GM04503 (cell line): ENCODE measurements at places on chromosomes 5 and 9.
A peak's percentile ranks its signal among the peaks of the same experiment; 100 is the strongest.

- no peak for DNase-seq
These were observed 27.4 kb upstream of the GCNT1 start for GRCh38 chr9:76431601-76432000.

- DNase-seq, result no peak
These were observed 14.4 kb downstream of the PMPCA start for GRCh38 chr9:136424750-136425362.

GRCh38 chr5:73967347-73967746 lies 341.4 kb downstream of the ARHGEF28 start:
- no peak for DNase-seq

DNA sequence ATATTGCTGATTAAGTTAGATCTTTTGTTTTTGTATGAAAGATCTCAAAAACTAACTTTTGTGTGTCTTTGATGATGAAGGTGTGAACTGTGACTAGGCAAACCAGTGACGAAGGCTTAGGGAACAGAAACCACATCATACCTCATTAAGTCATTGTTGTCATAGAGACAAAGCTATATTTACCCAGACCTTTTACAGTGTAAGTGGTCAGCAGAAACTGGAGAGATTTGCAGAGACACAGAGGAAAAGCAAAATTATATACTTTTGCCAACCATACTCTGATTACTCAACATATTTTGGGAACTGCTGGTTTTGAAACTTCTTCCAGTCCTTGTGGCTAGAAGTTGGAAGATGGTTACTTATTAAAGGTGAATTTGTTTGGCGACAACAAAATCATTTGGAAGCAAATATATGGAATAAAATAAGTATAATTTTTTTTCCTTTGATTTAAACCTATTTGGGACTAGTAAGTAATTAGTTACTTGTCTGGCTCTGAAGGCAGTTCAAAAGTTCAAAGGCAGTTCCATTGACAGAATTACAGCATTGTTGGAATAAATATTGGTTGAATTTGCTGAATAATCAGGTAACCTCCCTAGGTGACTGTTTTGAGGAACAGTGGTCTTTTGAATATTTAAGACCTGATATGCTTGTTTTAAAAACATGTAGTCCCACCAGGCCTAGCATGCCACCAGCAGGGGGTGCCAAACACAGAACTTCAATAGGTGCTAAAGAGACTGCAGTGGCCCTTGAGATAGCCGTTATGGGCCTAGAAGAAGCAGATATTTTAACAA lies 103.8 kb downstream of the RPS23 start:
- peak; percentile 52 for DNase-seq

DNA sequence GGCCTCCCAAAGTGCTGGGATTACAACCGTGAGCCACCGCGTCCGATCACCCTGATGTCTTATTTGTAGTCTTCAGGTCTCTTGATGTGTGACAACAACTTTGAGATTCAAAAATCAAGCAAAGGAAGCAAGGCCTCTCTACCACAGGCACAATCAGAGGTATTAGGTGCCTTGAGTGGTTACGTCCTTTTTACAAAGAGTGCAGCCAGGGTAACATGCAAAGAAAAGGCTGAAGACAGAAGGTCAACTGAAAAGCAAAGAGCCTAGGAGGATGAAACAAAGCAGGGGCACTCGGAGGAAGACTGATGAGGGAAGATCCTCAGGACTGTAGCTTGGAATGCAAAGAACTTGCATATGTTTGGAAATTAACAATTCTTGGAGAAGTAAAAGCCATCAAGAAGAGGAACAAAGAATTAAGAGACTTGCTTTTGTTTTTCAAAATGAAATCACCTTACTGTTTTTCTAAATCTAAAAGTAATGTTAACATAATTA lies 362.1 kb downstream of the EBF1 start:
- DNase-seq, result no peak

DNA sequence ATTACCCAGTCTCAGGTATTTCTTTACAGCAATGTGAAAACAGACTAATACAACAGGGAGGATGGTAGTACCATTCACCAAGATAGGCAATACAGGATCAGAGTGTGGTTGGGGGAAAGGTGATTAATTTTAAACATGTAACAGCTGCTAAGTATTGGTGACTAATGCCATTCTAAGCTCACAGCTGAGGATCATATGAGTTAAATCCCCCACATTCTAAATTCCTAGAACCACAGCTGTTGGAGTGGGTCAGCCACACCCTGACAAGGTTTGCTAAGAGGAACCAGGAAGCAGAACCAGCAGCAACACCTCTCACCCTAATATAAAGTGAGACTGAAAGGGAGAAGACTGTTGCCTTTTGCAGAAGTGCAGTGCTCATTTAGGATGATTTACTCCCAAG lies 24.8 kb downstream of the HSPB3 start:
- no peak for DNase-seq

GRCh38 chr9:113436728-113437515 lies 26.4 kb downstream of the C9orf43 start:
- peak; percentile 35 for DNase-seq

GRCh38 chr9:131734165-131734610 lies 5.7 kb downstream of the RAPGEF1 start:
- DNase-seq, result no peak

DNA sequence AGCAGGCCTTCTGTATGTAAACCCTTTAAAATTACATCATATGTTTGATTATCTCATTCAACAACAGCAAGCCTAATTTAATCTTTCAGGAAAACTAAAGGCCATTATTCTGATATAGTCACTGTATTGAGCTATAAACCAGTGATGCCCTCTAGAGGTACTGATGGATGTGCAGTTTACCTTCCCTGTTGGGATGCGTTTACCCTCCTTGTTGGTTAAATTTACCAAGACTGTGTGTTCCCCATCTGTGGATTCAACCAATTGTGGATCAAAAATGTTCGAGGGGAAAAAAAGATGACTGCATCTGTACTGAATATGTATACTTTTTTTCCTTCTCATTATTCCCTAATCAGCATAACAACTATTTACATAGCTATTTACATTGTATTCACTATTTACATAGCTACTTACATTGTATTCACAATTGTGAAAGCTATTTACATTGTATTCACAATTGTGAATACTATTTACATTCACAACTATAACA lies 3.7 kb upstream of the BAAT start:
- DNase-seq, result no peak

- DNase-seq, result no peak
These were observed 113.1 kb downstream of the DNAH5 start for GRCh38 chr5:13831351-13831750.

DNA sequence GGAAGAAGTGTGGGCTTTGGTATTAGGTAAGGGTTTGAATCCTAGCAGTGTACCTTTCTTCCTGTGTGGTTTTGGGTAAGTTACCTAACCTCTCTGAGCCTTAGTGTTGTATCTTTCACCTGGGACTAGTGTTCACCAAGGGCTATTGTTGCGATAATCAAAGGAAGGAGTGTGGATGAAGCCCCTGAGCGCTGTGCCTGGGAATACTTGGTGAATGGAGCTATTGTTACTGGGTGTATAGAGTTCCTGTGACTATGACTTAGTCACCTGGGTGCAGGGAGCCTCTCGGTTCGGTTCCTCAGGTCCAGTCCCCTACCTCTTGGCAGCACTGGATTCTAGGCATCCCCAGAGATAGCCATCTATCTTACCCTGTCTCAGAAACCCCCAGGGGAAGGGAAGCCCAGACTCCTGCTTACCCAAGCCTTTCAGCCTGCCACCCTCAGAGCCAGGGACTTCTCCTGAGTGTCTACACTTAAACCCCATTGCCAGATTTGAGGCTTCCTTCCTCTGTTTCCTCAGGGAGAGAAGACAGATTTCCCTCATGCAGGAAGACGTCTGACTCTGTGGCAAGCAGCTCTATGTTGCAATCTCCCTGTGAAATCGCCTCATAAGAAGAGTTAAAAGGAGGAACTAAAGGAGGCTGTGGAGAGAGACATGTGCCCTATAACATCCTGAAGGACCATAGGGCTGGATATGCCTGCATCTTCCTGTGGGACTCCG lies 181.0 kb upstream of the PITX1 start:
- DNase-seq, result no peak

- DNase-seq, result peak; percentile 50
These were observed 10.4 kb downstream of the STOM start for GRCh38 chr9:121359351-121360294.

- no peak for DNase-seq
These were observed 159.2 kb downstream of the SNCAIP start for GRCh38 chr5:122471031-122471751.

DNA sequence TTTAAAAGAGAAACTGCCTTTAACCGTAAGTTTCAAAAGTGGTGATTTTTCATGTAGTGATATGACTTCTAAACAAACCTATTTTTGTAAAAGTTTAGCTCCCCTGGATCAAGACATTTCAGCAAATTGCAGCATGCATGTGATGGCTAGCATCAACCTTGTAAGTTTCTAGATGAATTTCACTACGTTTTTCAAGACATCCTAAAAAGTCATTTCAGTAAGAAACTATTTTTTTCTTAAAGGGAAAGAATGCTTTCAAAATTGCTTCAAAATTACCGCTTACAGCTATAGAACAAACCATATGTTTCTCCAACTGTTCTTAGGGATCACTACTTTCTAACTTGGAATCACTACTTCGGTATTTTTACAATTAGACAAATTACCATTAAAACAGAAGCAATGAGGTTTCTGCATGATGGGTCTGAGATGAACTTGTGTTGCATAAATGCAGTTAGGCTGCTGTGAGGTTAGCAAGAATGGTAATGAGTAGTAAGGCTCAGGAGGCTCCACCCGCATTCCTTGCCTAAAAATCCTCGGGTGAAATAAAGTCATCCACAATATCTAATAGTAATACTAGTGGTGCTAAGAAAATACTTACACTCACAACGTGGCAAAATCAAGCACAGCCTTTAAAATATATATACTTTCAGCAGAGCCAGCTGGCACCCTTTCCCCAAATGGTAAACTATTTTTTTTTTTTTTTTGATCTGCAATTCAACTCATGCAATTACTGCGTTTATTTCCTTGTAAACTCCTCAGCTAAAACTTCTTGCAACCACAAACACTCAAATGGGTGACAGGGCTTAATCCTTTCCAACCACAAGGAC lies 53.8 kb downstream of the CDC14B start:
- peak; percentile 37 for DNase-seq

DNA sequence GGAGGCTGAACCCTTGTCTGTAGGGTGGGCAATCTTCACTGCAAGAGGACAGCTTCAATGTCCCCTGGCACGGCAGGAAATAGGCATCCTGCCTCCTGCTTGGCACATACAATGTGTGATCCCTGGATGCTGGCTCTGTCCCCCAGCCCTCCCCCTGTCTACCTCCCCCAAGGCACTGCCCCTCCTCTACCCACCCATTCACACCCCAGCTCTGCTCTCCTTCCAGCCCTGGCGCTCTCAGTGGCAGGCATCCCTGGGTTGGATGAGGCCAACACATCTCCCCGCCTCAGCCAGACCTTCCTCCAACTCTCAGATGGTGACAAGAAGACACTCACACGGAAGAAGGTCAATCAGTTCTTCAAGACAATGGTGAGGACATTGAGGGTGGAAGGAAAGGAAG lies 24.1 kb upstream of the FOXI1 start:
- DNase-seq, result no peak

DNA sequence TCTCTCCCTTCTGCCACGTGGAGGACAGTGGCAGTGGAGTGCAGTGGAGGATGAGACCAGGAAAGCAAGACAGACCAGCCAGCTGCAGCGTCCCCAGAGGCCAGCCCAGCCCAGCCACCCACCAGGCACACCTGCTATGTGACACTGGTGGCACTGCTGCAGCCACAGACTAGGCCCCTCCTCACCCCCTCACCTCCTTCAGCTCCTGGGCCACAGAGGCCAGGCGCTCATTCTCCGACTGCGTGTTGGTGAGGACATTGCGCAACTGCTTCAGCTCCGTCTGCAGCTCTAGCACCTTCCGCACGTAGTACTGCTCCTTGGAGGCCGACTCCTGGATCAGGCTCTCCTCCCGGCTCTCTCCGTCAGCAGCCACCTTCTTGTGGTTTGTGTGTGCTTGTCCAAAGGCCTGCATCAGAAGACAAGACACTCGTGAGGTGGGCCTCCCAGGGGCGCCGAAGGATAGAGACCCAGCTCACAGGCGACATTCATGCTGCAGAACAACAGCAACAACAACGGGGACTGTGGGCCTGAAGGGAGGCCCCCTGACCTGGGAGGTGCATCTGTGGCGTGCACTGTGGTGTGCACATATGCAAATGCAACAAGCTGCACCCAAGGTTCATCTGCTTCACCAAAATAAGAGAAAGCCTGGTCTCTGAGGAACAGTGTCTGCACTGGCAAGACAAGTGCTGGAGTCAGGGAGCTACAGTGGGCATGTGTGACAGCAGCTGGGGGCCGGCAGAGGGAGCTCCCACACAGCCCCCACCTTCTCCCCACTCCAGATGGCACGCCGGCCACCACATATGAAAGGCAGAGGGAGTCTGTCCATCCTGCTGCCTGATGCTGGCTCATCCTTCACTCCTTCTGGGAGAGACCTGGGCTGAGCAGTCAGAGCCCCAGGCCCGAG lies 35.5 kb downstream of the BICD2 start:
- DNase-seq, result no peak

GRCh38 chr5:130501151-130501865 lies 597.0 kb downstream of the CHSY3 start:
- DNase-seq, result no peak

- DNase-seq, result no peak
These were observed at the start of the genes PRELID1 and RAB24 for GRCh38 chr5:177303121-177303924. Gene PRELID1 (plus strand): TSS chr5:177303799. CDS start chr5:177303986, 187 bp downstream. Gene RAB24 (minus strand): TSS chr5:177303719. CDS start chr5:177303288, 431 bp downstream.

GRCh38 chr5:133371371-133372155 lies 240.8 kb downstream of the FSTL4 start:
- no peak for DNase-seq

- no peak for DNase-seq
These were observed 1.4 kb downstream of the GALNT12 start for GRCh38 chr9:98808875-98809274.

GRCh38 chr5:53924392-53924791 lies 364.0 kb downstream of the NDUFS4 start:
- DNase-seq, result no peak

DNA sequence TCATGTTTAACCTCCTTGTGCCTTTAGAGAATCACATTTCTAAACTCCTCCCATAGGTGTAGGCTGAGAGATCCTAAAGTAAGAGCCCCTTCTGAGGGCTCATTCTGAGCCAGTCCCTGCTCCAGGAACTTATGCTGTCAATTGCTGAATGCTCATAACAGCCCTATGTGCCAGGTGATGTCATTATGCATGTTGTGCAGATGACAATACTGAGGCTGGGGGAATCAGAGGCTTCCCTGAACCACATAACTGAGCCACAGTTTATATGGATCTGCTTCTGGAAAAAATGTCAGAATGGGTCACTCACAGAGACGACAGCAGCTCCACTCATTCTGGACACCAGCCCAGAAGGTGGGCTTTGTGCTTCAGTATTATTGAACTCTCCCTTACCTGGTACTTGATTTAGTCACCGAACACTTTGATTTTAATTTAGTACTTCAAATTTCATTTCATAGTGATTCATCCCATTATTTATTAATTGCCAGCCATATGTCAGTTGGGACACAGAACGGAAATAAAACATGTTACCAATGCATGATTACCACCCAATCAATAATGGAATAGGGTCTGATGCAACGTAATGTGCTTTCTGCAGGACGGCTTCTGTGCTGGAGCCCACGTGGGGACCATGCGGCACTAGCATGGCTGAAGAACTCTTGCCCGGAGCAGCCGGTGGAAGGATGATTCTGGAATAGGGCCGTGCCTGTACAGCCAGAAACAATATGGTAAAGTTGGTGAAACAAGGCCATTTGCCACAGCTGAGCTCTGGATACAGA lies 406.3 kb downstream of the IRX1 start:
- DNase-seq, result no peak

- peak; percentile 2 for DNase-seq
These were observed 200.4 kb downstream of the MAST4 start for GRCh38 chr5:66796305-66797292.

GRCh38 chr9:36392489-36392888 lies 7.6 kb downstream of the RNF38 start:
- no peak for DNase-seq
